ENCODE measurements at places on chromosomes 2 and 18.

GRCh38 chr2:79432731-79433146 is 80.1 kb upstream of the CTNNA2 start:
- no peak for DNase-seq

DNA sequence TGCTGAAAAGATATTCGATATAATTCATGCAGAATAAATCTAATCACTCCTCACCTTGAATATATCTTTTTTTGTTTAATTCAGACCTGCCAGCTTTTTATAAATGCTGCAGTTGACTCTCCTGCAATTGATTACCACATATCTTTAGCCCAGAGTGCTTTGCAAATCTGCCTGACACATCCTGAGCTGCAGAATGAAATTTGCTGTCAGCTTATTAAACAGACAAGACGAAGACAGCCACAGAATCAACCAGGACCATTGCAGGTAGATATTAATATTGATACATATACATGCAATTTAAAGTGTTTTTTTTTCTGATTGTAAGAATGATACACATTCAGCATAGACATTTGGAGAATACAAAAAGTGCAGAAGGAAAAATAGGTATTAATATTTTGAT is 35.6 kb upstream of the DYNC2LI1 start:
- no peak for DNase-seq

DNA sequence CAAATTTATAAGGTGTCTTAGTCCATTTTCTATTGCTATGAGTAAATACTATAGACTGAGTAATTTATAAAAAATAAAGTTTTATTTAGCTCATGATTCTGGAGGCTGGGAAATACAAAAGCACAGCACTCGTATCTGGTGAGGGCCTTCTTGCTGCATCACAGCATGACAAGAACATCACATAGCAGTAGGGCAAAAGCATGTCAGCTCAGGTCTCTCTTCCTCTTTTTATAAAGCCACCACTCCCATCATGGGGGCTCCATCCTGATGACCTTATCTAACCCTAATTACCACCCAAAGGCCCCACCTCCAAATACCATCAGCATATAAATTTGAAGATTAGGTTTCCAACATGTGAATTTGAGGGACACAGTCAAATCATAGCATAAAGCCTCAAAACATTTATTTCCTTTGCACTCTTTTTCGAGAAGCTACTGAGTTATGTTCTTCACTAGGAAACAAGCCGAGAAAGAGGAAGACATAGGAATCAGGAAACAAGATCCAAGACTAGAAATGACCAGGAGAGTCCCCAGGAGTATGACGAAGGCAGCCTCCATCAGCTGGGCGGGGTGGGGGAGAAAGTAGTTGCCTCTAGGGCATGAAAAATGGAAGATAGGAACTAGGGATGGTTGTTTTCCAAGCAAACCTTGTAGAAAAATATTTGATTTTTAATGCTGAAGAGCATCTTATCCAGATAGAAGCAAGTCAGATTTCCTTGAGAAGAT is 24.1 kb upstream of the NABP1 start:
- DNase-seq: no peak

GRCh38 chr2:203016716-203017115 is 2.0 kb downstream of the NBEAL1 start:
- no peak for DNase-seq

DNA sequence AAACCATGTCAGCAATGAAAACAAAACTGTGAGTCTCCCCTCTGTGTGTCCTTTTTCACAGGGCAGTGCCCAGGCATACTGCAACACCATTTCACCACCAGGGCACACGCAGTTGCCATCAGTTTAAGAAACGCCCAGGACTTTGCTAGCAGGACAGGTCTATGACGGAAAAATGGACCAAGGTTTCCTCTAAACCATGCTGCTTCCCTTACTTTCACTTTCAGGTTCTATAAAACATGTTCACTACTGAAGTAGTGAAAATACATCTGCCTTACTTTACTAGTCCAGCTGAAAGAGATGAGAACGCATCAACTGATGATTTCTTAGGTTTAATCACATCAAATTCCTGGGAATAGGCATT is 110.5 kb downstream of the TCF4 start:
- no peak for DNase-seq

DNA sequence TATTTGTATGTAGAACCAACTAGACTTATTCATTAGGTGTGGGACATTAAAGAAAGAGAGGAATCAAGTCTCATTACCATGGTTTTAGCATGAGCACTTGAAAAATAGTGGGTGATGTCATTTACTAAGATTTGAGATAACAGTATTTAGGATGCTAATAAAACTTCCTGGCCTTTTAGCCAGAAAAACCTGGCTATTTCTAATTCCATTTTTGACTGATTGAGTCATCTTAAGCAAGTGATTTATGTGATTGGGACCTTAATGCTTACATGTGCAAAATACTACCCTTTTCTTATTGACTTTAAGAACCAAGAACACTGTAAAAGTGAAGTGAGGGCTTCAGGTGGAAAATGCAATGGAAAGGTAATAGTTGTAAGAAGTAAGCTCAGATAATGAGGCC is 196.8 kb upstream of the SESTD1 start:
- no peak for DNase-seq

GRCh38 chr18:30522288-30522929 is 520.1 kb downstream of the DSC3 start:
- no peak for DNase-seq

DNA sequence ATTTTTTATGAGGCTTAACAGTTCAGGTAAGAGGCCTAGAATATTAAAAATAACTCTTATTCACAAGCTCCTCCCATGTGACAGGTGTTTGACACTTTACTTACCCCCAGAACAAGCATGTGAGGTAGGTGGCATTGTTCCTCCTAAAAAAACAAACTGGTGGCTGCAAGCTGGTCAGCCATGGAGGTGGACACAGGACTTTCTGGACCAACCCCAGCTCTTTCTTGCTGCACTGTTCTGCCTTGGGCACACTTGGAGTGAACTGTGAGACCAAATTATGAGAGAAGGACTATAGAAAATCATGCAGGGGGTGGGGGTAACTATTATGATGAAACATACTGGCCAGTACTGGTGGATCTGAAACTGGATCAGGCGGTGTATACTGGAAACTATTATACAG is 56.6 kb downstream of the PTPRM start:
- DNase-seq: no peak

DNA sequence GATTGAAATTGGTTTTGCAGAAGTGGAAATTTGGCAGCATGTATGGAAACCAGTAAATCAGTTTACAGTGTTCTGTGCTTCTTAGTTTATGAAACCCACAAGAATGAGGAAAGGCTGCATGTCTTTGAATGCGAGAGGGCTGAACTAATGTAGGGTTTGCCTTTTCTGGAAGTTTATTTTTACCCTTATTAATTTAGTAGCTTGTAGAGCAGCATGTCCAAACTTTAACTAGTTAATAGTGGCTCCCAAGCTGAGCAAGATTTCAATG is 50.4 kb downstream of the LDLRAD4 start:
- DNase-seq: no peak

GRCh38 chr2:109370399-109371035 is 241.5 kb downstream of the SH3RF3 start:
- DNase-seq: no peak

- DNase-seq: no peak
Observed at GRCh38 chr2:70367722-70368323, 66.0 kb upstream of the FAM136A start.

GRCh38 chr2:128686497-128686859 is 367.8 kb upstream of the HS6ST1 start:
- DNase-seq: no peak

DNA sequence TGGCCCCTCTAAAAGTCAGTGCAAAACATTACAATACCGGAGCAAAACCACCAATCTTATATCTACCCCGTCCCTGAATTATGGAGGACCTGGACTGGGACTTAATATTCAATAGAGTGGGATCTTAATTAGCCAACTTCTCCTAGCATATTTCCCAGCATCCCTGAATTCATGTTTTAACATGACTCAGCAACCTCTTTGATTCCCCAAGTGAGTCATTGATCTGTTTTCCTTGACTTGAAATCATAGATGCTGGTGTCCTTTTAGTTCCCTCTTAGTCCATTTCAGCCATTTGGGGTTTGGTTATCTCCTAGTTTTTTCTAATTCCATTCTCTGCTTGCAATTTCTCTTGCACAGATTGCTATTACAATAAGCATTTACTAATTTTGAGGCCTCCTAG is 677.7 kb upstream of the CELF4 start:
- DNase-seq: no peak

- DNase-seq: no peak
Observed at GRCh38 chr2:100554798-100555407, 7.9 kb upstream of the PDCL3 start.

DNA sequence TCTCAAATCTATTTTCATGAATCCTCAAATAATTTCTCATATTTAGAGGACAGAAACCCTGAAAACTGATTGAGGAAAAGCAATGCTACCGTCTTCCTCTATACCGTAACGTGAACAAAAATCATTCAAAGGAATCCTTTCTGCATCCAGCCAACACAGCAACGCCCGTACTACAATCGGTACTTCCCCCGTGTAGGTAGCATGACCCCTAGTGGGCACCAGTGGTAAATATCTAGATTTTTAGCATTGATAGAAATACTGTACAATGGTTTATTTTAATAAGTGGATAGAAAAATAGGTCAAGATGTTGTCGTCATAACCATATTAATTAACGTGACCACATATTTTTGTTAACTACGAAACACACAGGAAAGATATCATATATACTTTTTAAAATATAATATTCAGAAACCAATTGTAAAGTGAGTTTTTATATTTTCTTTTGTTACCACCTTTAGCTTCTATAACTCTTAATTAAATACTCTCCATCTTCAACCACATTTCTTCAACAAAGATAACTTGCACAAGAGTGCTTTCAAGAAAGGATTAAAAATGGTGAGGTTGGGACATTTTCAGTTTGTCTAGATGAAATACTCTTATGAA is 194.1 kb downstream of the SS18 start:
- DNase-seq: peak; percentile 28

- DNase-seq: no peak
Observed at GRCh38 chr2:17969661-17970060, 91.2 kb downstream of the KCNS3 start.

GRCh38 chr2:236794176-236794957 is 224.7 kb downstream of the ACKR3 start:
- DNase-seq: no peak

- DNase-seq: no peak
Observed at GRCh38 chr2:219658196-219658846, 30.9 kb downstream of the SLC4A3 start.

GRCh38 chr2:193251909-193252308 is 1057.2 kb upstream of the TMEFF2 start:
- DNase-seq: no peak

- DNase-seq: no peak
Observed at GRCh38 chr2:127193967-127194280, 26.2 kb downstream of the CYP27C1 start.

DNA sequence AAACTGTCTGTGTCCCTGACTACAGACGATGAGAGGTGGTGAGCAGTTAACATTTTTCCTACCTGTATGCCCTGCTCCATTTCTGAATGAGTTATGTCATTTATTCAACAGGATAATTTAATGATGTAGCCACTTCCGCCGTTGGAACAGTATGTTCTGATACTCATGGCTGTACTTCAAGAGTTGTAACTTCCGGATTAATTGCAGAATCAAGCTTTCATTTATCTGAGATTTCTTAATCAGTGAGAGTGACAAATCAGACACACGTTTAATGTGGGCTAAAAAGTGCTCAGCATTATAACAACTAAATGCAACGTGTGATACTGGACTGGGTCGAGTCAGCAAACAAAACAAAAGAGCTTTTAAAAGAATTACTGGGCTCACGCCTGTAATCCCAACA is 107.7 kb downstream of the KCTD1 start:
- no peak for DNase-seq

DNA sequence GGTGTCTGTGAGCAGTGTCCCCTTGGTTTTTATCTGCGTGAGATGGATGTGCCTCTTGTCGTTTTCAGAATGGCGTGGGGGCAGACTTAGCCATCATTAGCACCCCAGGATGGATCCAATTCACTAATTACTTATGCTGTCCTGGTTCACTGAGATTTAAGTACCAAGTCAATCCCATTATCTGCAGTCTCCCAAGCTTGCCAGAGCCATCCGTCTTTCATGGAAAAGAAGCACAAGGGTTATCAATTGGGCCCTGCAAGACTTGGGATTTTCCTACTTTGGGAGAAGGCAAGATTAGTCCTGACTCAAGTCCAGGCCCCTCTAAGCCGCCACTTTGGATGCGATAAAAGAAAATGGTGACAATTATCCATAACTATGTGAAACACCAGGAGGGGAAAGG is 404.0 kb downstream of the TMEM182 start:
- no peak for DNase-seq

- DNase-seq: no peak
Observed at GRCh38 chr2:198697794-198698193, 759.9 kb downstream of the SATB2 start.

DNA sequence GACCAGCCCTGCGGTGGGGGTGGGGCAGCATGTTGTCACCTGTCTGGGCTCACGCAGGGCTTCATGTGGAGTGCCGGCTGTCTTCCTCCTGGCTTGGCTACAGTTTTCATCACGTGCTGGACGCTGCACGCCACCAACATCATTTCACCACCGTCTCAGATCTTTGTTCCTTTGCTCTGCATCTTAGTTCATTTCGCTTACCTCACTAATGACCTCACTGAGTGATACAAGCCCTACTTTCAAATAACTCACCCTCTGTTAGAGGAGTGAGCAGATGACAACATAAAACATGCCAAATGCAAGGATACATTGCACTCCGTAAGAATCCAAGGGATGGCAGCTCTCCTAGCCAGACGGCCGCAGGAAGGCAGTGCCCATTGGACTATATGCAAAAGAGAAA is 527.5 kb downstream of the GALR1 start:
- no peak for DNase-seq
